ENCODE measurements at places on chromosomes 13 and 19. TPM values are rescaled to one million over a fixed set of nuclear protein-coding genes. Genes with fewer than 3 reads are reported as not detected.

DNA sequence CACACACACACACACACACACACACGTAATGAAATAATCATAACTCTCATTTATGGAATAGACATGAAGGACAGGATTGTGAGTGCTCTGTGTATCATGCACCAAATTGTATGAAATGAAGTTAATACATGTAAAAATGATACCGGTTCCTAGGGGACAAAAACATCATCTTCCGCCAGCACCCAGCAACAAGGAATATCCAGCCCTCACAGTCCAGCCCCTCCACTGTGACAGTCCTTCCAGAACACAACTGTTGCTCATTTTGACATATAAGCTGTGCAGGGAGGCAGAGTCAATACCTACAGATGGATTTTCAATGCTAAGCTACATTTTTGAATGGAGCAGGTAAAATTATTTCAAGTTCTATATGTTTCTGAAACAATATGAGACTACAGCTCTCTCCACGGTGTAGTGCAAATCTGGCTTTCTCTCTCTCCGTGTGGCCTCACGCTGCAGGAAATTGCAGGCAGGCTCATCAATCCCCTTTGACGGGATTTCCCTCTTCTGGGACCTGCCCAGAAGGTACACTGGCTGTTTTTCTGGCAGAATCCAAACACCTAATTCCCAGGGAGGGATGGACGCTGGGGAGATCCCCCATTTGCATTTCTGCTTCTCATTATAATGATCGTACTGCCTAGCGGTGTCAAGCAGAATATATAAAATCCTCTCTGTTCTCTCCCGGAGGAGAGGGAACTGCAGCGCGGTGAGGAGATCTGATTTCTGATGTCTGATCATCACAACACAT is 494.0 kb downstream of the LIG4 start:
- no peaks in the 10 kb centered on the region for H3K36me3 ChIP-seq
- H3K4me1 ChIP-seq = no peaks in the 10 kb centered on the region
- H3K27ac ChIP-seq = no peak overlapping the region
- H3K4me3 ChIP-seq = peak overlapping the region; percentile 64
- DNase-seq = peak; percentile 35

GRCh38 chr13:45512098-45512496 is 47.4 kb downstream of the COG3 start:
- no peak overlapping the region for H3K4me3 ChIP-seq
- H3K27ac ChIP-seq = peak overlapping the region; percentile 55
- no peaks in the 10 kb centered on the region for H3K27me3 ChIP-seq
- H3K36me3 ChIP-seq = peaks cover 55% of the 10 kb centered on the region

- H3K27ac ChIP-seq = no peak overlapping the region
- H3K36me3 ChIP-seq = no peaks in the 10 kb centered on the region
- H3K4me3 ChIP-seq = no peak overlapping the region
- H3K4me1 ChIP-seq = no peaks in the 10 kb centered on the region
- no peak for DNase-seq
Measured at GRCh38 chr19:14559916-14560775, 11.7 kb downstream of the NDUFB7 start.

DNA sequence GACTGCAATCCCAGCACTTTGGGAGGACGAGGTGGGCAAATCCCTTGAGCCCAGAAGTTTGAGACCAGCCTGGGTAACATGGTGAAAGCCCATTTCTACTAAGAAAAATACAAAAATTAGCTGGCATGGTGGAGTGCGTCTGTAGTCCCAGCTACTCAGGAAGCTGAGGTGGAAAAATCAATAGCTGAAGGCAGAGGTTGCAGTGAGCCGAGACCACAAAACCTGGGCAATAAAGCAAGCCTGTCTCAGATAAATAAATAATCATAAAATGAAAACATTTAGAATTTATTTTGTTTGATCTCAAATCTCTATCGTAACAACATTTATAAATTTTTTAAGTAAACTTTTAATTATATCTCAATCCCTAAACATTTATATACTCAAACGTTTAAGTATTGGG is 36.6 kb downstream of the USP12 start:
- H3K4me1 ChIP-seq = peaks cover 27% of the 10 kb centered on the region
- no peak overlapping the region for H3K4me3 ChIP-seq
- no peak for DNase-seq
- H3K27ac ChIP-seq = no peak overlapping the region
- H3K27me3 ChIP-seq = no peaks in the 10 kb centered on the region

- H3K4me3 ChIP-seq = no peak overlapping the region
- peaks cover under 1% of the 10 kb centered on the region for H3K4me1 ChIP-seq
- no peaks in the 10 kb centered on the region for H3K27me3 ChIP-seq
- DNase-seq = no peak
- peaks cover 15% of the 10 kb centered on the region for H3K36me3 ChIP-seq
Measured at GRCh38 chr13:110211046-110211445, 95.9 kb downstream of the COL4A1 start.

GRCh38 chr19:3708207-3708931 is at the start of gene TJP3:
TSS of gene TJP3 (plus strand) at chr19:3708384. CDS start at chr19:3728433, 20,049 bp downstream.
- H3K4me3 ChIP-seq = no peak within 1 kb of the TSS
- H3K4me1 ChIP-seq = no peaks in the 10 kb centered on the region
- peak; percentile 58 for DNase-seq
- no peaks in the 10 kb centered on the region for H3K27me3 ChIP-seq
- H3K27ac ChIP-seq = no peak within 1 kb of the TSS

DNA sequence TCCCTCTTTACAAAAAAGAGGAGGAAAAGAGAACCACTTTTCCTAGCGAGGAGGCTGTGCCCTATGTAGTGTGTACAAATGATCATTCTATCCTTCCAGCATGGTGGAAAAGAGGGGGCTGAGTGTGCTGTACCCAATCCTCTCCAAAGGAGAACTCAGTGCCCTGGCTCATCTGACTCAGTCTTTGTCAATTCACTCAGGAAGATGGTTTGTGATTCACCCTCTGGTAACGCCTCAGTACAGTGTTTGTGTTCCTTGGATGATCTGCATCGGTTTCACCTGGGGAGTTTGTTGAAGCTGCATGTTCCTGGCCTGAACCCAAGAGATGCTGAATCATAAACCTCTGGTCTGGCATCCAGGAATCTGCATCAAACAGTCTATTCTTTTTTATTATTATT is 18.3 kb upstream of the ENOX1 start:
- H3K27me3 ChIP-seq = no peaks in the 10 kb centered on the region
- H3K4me3 ChIP-seq = peak overlapping the region; percentile 53
- peaks cover 10% of the 10 kb centered on the region for H3K4me1 ChIP-seq
- H3K36me3 ChIP-seq = no peaks in the 10 kb centered on the region

GRCh38 chr13:109728791-109729731 is 57.3 kb downstream of the IRS2 start:
- peak; percentile 14 for DNase-seq
- no peak overlapping the region for H3K27ac ChIP-seq

GRCh38 chr19:573519-573825 is 1.1 kb downstream of the BSG start:
- H3K4me3 ChIP-seq = peak overlapping the region; percentile 94
- no peaks in the 10 kb centered on the region for H3K36me3 ChIP-seq
- H3K27me3 ChIP-seq = no peaks in the 10 kb centered on the region
- peaks cover 30% of the 10 kb centered on the region for H3K4me1 ChIP-seq

- H3K4me3 ChIP-seq = no peak overlapping the region
- peaks cover 25% of the 10 kb centered on the region for H3K4me1 ChIP-seq
- H3K27me3 ChIP-seq = no peaks in the 10 kb centered on the region
- DNase-seq = peak; percentile 27
- no peaks in the 10 kb centered on the region for H3K36me3 ChIP-seq
Measured at GRCh38 chr19:18297308-18297707, 15.9 kb upstream of the JUND start.

- H3K27ac ChIP-seq = no peak overlapping the region
- DNase-seq = no peak
- no peaks in the 10 kb centered on the region for H3K36me3 ChIP-seq
- no peaks in the 10 kb centered on the region for H3K4me1 ChIP-seq
- H3K4me3 ChIP-seq = no peak overlapping the region
Measured at GRCh38 chr13:108120302-108120701, 95.0 kb downstream of the LIG4 start.

SIGLEC11 gene
- total RNA-seq = not detected

WASF3 gene
- 19.9 TPM for total RNA-seq

PRODH2 gene
- total RNA-seq = not detected

KLHL1 gene
- not detected for total RNA-seq

CRX gene
- total RNA-seq = not detected

UCHL3 gene
- 42.8 TPM for total RNA-seq
